ENCODE measurements at places on chromosomes 5 and 9.

DNA sequence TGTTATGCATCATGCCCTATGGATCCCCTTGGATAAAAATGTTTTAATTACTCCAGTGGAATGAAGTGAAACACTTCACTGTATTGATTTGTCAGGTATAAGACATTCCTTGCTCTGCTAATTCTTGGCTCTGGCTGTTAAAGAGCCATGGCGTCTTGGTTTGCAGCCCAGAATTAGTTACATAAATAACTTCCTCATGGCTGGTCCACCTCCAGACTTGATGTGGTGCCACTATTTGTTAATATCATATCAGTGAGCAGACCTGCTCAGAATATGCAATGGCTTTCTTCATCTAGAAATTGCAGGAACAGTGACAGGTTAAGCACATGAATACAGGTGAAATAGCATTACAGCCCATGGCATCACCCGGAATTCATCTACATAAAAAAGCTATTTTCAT lies 446.9 kb upstream of the GRIN3A start:
- DNase-seq, result no peak

DNA sequence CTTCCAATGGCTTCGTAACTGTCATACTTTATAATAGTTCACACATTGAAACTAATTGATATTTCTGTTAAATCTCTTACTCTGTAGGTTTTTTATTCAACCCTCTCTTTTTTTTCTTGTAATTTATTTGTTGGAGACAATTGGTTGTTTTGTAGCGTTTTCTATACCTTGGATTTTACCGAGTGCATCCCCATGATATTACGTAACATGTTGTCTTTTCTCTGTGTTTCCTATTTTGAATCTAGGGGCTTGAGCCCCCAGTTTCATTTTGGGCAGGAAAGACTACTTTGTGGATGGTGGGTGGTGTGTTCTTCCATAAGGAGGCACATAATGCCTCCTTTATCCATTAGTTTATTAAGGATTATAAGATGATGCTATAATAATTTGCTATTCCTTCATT lies 7.4 kb downstream of the MRPL22 start:
- DNase-seq, result no peak

- DNase-seq, result peak; percentile 49
Measured at GRCh38 chr9:2053883-2054845, 39.0 kb downstream of the SMARCA2 start.

DNA sequence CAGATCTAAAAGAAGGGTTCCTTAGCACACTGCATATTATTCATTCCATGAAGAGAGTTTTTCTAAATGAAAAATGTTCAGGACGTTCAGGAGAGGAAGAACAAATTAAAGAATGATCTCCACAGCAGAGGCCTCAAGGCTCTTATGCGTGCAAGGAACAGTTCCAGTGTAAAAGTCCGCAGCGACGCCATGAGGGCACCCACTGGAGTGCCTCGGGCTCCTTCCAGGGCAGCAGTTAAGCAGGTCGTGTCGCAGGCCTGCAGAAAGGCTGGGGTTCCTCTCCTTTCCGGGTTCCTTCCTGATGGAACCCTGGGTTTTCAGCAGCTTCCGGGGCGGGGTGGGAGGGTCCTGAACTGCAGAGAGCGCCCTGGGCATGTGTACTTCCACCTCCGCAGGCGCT lies 87.1 kb upstream of the SELENOP start:
- no peak for DNase-seq

GRCh38 chr5:83340511-83340918 lies 131.0 kb upstream of the VCAN start:
- DNase-seq, result no peak

DNA sequence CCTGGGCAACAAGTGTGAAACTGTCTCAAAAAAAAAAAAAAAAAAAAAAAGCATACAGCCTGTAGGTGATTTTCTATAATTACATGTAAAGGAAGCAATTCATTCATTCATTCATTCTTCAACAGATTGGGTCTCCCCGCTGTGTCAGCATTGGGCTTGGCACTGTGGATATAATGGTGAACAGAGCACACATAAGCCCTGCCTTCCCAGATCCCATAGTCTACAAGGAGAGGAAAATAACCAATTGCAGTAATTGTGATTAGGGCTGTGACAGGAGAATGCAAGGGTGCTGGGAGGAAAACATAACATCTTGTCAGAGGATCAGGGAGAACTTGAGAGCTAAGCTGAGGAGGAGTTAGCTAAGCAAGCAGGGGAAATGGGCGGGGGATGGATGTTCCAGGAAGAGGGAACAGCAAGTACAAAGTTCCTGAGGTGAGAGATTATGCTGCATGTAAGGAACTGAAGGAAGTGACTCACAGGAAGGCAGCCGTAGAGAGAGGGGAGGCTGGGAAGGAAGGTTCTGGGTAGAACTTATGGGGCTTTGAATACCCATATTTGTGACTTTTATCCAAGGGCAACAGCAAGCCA lies 24.0 kb upstream of the KLF9 start:
- DNase-seq, result no peak

- no peak for DNase-seq
Measured at GRCh38 chr9:107794259-107794658, 304.7 kb upstream of the KLF4 start.

GRCh38 chr5:167639766-167640165 lies 651.7 kb upstream of the WWC1 start:
- no peak for DNase-seq

GRCh38 chr5:180353048-180353979 lies at the start of gene GFPT2:
GFPT2 (minus strand) TSS chr5:180353336; CDS start chr5:180353217, 119 bp downstream.
- peak; percentile 72 for DNase-seq

GRCh38 chr5:123721675-123722276 lies 209.8 kb downstream of the CSNK1G3 start:
- no peak for DNase-seq

DNA sequence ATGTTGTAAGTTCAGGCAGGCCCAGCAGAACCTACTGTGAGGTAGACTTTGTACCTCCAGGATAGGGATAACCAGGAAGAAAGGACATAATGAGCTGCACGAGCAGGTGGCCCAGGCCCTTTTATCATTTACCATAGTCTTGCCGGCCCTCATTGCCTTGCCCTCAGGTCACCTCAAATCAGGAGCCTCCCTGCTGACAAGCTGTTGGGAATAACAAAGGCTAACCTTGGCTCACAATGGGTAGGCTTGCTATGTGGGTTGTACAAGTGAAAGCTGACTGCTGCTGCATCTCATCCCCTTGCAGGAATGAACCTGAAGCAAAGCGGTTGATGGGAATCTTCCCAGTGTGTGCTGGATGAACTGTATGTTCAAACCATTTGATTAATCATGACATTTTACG lies 159.5 kb upstream of the ACTBL2 start:
- no peak for DNase-seq

DNA sequence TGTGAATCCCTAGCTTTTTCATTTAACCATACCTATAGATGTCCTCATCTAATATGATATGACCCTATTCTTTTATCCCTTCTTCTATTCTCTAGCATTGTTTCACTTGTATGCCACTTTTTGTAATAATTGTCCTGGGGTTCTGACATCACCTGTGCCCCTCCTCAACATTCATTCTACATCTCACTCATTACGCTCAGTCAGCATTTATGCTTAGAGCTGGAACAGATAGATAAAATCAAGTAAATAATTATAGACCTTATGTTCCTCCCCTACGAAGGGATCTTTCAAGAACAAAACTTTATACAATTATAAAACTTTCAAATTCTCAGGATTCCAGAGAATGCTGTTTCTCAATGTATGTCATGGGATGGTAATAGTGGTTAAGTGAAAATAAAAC lies 18.0 kb downstream of the GABRA6 start:
- DNase-seq, result no peak

DNA sequence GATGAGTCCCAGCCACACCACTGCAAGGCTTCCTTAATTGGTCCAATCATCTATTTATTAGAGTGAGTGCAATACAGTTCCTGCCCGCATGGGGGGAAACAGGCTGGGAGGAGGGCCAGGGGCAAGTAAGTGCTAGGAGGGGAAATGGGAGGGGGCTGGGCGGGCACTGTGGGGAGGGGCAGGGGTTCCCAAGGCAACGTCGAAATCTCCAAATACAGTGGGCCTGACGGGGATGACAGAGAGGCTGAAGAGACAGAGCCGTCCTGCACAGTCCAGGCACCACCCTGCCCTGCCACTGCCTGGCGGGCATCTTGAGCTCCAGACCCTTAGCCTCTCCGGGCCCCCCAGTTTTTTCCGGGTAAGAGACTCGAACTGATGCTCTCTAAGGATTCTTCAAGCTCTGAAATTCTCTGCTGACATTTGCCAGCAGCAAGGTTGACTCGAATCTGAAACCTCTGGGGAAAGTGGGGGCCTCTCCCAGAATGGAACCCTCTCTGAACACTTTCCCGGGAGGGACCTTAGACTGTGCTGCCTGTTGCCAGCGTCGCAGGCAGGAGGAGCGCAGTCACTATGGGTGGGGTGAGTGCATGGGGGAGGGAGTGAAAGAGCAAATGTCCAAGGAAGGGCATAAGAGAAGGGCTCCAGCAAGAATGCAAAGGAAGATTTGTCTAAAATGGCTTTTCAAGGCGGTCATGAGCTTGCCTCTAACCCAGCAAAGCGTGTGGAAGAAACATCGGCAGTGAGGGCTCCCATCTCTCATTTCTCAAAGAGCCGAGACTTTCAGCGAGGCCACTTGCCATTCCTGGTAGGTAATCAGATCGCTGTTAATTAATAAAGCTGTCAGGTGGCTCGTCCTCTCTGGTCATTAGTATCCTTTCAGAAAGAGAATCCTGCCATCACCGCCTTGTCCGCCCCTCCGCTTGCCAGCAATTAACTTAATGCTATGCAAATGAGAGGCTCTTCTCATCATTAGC lies 99.0 kb downstream of the GTF3C4 start:
- peak; percentile 44 for DNase-seq

- DNase-seq, result no peak
Measured at GRCh38 chr5:148005788-148006520, 57.8 kb upstream of the SPINK5 start.

- DNase-seq, result no peak
Measured at GRCh38 chr9:133048595-133048994, 13.2 kb upstream of the CEL start.

DNA sequence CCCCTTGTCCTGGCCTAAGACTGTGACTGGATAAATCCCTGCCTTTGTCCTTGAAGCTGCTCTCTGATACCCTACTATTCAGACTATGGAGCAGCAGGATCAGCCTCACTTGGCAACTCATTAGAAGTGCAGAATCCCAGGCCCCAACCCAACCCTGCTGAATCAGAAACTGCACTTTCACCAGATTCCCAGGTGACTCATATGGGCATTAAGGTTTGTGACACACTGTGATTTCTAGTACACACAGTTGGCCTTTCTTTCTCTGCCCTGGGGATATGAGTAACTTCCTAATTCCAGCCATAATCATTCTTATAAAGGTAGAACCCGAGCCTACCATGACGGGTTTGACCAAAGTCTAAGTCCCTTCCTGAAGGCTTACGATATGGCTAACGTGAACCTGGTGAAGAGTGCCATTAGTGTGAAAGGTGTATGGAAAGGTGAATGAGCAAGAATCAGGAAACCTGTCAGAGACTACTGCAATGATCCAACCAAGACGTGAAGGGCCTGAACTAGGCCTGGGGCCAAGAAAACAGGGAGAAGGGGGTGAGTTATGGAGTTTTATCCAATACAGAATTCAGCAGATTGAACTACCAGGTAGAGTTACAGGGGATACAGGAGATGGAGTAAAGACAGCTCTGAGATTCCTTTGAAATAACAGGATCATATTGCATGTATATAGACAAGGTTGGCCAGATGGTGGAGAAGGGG lies 533.0 kb downstream of the BNC2 start:
- DNase-seq, result no peak

- no peak for DNase-seq
Measured at GRCh38 chr9:8872802-8873201, 1073.2 kb upstream of the DMAC1 start.

DNA sequence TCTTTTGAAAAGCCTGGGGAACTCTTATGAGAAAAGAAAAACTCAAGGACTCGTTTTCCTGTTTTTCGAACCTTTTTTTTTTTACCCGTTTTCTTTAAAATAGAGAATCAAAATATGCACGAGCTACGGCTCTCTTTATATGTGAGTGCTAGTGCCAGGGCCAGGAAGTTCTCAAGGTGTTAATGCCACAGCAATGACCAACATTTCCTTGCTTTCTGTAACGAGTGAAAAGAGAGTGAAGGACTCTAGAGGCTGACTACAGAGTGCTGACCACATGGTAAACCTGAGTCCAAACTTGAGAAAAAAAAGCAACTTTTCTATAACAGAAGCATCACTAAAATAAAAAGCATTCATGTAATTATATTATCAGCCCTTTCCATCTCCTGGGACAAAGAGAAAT lies 102.2 kb upstream of the SLC28A3 start:
- no peak for DNase-seq

DNA sequence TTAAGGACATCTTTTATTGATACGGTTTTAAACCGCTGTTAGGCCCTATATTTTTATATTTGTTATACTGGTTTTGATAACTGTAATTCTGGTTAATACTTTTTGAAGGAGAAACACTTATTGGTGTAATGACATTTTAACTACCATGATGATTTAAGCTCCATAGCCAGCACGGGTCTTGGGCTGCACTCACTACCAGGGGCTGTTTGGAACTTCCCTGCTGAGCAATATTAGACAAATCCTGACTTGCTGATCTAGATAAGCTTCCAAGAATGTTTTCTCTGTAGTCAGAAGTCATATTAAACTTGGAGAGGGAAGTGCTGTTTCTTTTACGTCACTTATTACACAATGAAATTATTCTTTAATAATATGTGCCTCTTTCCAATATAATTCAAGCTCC lies 540.0 kb upstream of the GRAMD2B start:
- no peak for DNase-seq

GRCh38 chr9:27645161-27645840 lies 72.0 kb upstream of the C9orf72 start:
- no peak for DNase-seq

DNA sequence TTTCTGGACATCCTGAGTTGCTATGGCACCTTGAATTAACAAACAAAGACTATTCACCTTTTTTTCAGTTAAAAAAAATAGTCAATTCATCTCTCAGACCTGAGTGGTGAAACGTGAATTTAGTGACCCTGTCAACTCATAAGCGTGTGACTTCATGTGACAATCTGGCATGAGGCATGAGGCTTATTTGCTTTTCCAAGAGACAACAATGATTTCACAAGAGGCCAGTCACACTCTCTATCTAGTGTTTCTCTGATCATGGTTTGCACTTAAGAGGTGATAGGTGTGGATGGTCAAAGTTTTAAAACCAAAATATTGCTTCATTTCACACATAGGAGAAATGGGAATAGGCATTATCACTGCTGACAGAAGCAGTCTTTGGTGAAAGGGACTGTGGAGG lies 559.6 kb upstream of the ACO1 start:
- no peak for DNase-seq

GRCh38 chr9:72305707-72306106 lies 59.3 kb downstream of the ZFAND5 start:
- DNase-seq, result no peak

DNA sequence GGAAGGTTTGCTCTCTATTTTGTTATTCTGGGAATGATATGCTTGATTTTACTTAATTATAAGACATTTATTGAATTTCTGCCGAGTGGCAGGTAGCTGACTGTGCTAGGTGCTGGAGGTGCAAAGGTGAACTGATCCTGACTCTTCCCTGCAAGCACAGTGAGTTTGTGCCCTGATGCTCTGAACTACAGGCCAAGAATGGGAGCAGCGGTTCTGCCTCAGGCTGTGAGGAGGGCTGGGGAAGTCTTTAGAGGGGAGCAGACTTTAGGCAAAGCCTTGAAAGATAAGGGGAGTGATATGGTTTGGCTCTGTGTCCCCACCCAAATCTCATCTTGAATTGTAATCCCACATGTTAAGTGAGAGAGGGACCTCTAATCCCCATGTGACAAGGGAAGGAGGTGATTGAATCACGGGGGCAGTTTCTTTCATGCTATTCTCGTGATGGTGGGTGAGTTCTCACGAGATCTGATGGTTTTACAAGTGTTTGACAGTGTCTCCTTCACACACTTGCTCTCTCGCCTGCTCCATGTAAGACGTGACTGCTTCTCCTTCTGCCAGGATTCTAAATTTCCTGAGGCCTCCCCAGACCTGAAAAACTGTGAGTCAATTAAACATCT lies 73.1 kb downstream of the NDFIP1 start:
- DNase-seq, result no peak

Data from CD8-positive, alpha-beta memory T cell (primary cell).